HCT116 (cell line): ENCODE measurements at places on chromosomes 2 and 18. TPM values are rescaled to one million over a fixed set of nuclear protein-coding genes. Genes with fewer than 3 reads are reported as not detected.
A peak's percentile ranks its signal among the peaks of the same experiment; 100 is the strongest.

DNA sequence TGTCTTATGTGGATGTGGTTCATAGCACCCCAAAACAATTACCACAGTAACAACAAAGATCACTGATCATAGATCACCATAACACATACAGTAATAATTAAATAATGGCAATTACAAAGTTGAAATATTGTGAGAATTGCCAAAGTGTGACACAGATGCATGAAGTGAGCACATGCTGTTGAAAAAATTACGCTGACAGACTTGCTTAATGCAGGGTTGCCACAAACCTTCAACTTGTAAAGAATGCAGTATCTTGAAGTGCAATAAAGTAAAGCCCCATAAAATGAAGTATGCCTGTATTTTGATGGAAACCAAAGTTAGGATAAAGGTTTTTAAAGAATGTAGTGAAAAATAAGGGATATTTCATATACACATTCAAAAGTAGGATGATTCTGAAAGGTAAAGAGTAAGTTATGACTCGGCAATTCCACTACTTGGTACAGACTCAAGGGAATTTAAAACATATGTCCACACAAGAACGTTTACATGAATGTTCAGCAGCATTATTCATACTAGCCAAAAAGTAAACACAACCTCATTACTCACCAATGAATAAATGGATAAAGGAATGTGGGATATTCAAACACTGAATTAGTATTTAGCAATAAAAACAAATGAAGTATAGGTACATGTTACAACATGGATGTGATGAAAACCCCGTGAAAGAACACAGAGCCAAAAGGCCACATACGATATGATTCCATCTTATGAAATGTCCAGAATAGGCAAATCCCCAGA lies 61.6 kb downstream of the SCN9A start:
- H3K27ac ChIP-seq: no peak overlapping the region
- DNase-seq: no peak
- no peak overlapping the region for H3K4me3 ChIP-seq

GRCh38 chr2:27320958-27321543 lies 1.8 kb downstream of the MPV17 start:
- H3K27ac ChIP-seq: peak overlapping the region; percentile 90
- H3K36me3 ChIP-seq: 0 out of 2 replicates have a peak, but pooled peaks cover 1% of the 10 kb centered on the region
- H3K4me3 ChIP-seq: peak overlapping the region; percentile 85
- DNase-seq: peak; percentile 98
- H3K4me1 ChIP-seq: peaks cover 40% of the 10 kb centered on the region

GRCh38 chr2:228509021-228509420 lies 327.5 kb upstream of the SPHKAP start:
- H3K4me3 ChIP-seq: no peak overlapping the region
- H3K27me3 ChIP-seq: no peaks in the 10 kb centered on the region
- no peak for DNase-seq

- H3K36me3 ChIP-seq: no peaks in the 10 kb centered on the region
- no peak for DNase-seq
- no peak overlapping the region for H3K27ac ChIP-seq
- no peak overlapping the region for H3K4me3 ChIP-seq
- H3K27me3 ChIP-seq: no peaks in the 10 kb centered on the region
Measured at GRCh38 chr2:152537081-152537651, 180.1 kb downstream of the PRPF40A start.

GRCh38 chr2:116513991-116514390 lies 1300.5 kb upstream of the DDX18 start:
- no peak overlapping the region for H3K27ac ChIP-seq
- H3K36me3 ChIP-seq: no peaks in the 10 kb centered on the region
- no peaks in the 10 kb centered on the region for H3K27me3 ChIP-seq
- no peaks in the 10 kb centered on the region for H3K4me1 ChIP-seq
- no peak overlapping the region for H3K4me3 ChIP-seq

GRCh38 chr2:2095360-2096093 lies 235.5 kb downstream of the MYT1L start:
- DNase-seq: no peak
- H3K4me1 ChIP-seq: no peaks in the 10 kb centered on the region
- H3K27ac ChIP-seq: no peak overlapping the region
- H3K4me3 ChIP-seq: no peak overlapping the region

DNA sequence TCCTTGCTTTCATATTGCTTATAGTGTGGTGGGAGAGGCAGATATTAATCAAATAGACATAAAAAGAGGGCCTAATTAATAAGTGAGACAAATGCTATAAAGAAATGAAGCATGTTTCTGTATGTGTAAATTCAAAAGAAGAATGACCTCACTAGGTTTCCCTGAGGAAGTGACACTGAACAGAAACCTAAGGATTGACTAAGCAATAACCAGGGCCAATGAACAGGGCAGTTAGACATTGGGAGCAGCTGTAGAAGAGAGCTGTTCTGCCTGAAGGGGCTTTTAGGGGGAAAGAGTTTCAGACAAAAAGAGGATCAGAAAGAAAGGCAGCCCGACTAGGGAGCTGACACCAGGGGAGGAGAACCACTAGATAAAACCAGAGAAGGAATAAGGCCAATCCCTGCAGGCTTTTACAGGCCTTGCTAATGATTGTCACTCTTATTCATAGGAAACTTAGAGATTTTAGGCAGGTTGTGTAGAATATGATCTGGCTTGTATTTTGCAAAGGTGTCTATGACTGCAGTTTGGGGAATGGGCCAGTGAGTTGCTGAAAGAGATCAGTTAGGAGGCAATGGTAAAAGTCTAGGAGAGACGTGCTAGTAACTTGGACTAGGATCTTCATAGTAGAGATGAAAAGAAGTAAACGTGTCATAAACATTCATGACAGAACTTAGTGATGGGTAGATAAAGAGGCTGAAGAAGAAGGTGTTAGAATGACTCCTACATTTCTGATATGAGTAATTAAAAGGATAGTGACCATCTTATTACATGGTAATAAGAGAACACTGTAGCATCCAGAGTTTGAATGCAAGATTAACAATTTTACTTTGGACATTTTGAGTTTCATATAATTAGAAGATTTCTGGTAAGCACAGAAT lies 26.8 kb upstream of the NABP1 start:
- no peak overlapping the region for H3K4me3 ChIP-seq
- H3K36me3 ChIP-seq: no peaks in the 10 kb centered on the region
- no peak for DNase-seq
- H3K27me3 ChIP-seq: no peaks in the 10 kb centered on the region
- no peaks in the 10 kb centered on the region for H3K4me1 ChIP-seq

- H3K27ac ChIP-seq: no peak overlapping the region
- H3K4me3 ChIP-seq: no peak overlapping the region
- no peaks in the 10 kb centered on the region for H3K4me1 ChIP-seq
- no peaks in the 10 kb centered on the region for H3K36me3 ChIP-seq
- DNase-seq: no peak
Measured at GRCh38 chr2:173734797-173735196, 230.4 kb downstream of the SP3 start.

- no peaks in the 10 kb centered on the region for H3K27me3 ChIP-seq
- H3K27ac ChIP-seq: no peak overlapping the region
- no peaks in the 10 kb centered on the region for H3K36me3 ChIP-seq
- H3K4me1 ChIP-seq: no peaks in the 10 kb centered on the region; the same call in 1 of the 2 replicates
Measured at GRCh38 chr2:168787098-168787781, 15.2 kb upstream of the NOSTRIN start.

- no peaks in the 10 kb centered on the region for H3K27me3 ChIP-seq
- peaks cover 16% of the 10 kb centered on the region for H3K4me1 ChIP-seq
- no peaks in the 10 kb centered on the region for H3K36me3 ChIP-seq
- no peak overlapping the region for H3K4me3 ChIP-seq
Measured at GRCh38 chr2:120132691-120133090, 90.5 kb downstream of the TMEM185B start.

GRCh38 chr2:21412944-21413443 lies 289.2 kb downstream of the TDRD15 start:
- DNase-seq: no peak
- no peak overlapping the region for H3K4me3 ChIP-seq
- H3K36me3 ChIP-seq: no peaks in the 10 kb centered on the region
- H3K4me1 ChIP-seq: no peaks in the 10 kb centered on the region

GRCh38 chr2:7037340-7038333 lies 120.4 kb downstream of the RNF144A start:
- H3K27ac ChIP-seq: no peak overlapping the region
- no peaks in the 10 kb centered on the region for H3K36me3 ChIP-seq
- no peaks in the 10 kb centered on the region for H3K4me1 ChIP-seq
- DNase-seq: peak; percentile 10
- H3K4me3 ChIP-seq: no peak overlapping the region
- H3K27me3 ChIP-seq: no peaks in the 10 kb centered on the region

- peak overlapping the region; percentile 50 for H3K27ac ChIP-seq
- H3K36me3 ChIP-seq: no peaks in the 10 kb centered on the region
- no peak overlapping the region for H3K4me3 ChIP-seq
- H3K4me1 ChIP-seq: peaks cover 6% of the 10 kb centered on the region
Measured at GRCh38 chr2:26696351-26696816, 3.9 kb downstream of the KCNK3 start.

- peak; percentile 57 for DNase-seq
- peak within 1 kb of the TSS; percentile 18; the same call in 1 of the 2 replicates for H3K4me3 ChIP-seq
- peaks cover 8% of the 10 kb centered on the region; the same call in 1 of the 2 replicates for H3K27me3 ChIP-seq
Measured at GRCh38 chr2:108988796-108989713, at the start of gene EDAR. TSS of gene EDAR (minus strand) at chr2:108989220. CDS start at chr2:108931014, 58,206 bp downstream.

GRCh38 chr2:237540823-237541222 lies 25.6 kb upstream of the PRLH start:
- no peaks in the 10 kb centered on the region for H3K27me3 ChIP-seq
- H3K4me1 ChIP-seq: no peaks in the 10 kb centered on the region
- DNase-seq: no peak
- H3K27ac ChIP-seq: no peak overlapping the region; the same call in 1 of the 2 replicates
- H3K36me3 ChIP-seq: peaks cover 6% of the 10 kb centered on the region; the same call in 1 of the 2 replicates

- DNase-seq: no peak
- H3K4me3 ChIP-seq: no peak overlapping the region
- no peaks in the 10 kb centered on the region for H3K36me3 ChIP-seq
- H3K4me1 ChIP-seq: peaks cover 10% of the 10 kb centered on the region; the same call in 1 of the 2 replicates
- no peak overlapping the region for H3K27ac ChIP-seq
- H3K27me3 ChIP-seq: peaks cover 17% of the 10 kb centered on the region; the same call in 1 of the 2 replicates
Measured at GRCh38 chr2:73297151-73297559, 3.8 kb upstream of the EGR4 start.

DNA sequence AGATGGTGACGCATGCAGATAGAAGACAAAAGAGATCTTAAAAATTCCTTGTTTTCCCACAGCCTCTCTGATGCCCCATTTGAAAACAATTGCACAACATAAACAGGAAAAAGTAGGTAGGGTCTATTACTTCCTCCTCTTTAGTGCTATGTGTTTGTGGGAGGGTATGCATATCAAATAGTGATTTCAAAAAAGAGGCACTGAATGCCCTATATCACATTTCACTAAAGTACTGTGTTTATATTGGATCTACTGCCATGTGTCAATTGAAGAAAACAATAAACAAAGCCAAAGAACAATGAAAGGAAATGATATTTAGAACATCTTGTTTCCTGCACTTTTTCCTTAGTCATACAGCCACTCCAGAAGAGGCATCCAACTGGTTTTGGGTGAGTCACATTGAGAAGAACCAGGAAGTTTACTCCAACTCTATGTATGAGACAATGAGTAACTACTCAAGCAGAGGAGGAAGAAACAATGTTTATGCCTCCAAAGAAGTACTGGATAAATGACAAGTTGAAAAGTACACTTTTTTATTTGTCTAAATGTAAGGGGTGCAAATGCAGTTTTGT lies 583.6 kb downstream of the FBXO15 start:
- no peaks in the 10 kb centered on the region for H3K27me3 ChIP-seq
- H3K36me3 ChIP-seq: no peaks in the 10 kb centered on the region
- H3K4me3 ChIP-seq: no peak overlapping the region
- no peak overlapping the region for H3K27ac ChIP-seq

DNA sequence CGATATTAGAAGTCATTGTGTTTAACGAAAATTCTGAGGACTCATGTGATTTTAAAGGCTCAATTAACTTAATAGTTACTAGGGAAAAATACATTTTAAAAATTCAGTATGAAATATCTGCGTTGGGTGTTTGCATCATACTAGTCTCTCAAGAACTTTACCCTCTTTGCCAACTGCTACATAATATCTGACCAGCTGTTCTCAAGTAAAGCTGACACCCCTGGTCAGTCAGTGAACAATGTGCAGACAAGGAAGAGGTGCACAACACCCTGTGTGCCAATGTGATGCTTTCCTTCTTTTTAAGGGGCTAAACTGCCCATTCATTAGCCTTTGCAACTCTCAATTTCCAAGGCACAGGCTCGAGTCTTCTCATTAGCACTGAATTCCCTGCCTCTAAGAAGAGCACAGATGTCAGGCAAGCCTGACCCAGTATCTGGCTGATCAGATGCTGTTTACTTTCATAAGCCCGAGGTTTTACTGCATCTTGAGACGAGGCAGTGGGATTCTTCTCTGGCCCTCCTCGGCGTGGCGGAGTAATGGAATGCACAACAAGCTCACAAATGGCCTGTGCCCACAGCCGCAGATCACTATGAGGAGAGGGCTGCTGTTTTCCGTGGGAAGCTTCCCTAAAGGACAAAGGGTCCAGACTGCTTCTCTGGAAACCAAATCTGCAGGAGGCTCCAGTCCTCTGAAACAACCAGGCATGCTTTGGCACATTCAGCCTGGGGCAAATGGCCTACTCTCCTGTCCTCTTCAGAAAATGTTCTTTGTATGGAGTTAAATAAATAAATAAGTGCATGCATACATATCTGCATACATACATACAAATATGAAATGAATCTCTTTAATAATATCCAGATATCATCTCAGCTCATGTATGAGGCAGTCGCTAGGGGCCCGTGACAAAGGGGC lies 240.3 kb downstream of the ZNF521 start:
- H3K4me3 ChIP-seq: no peak overlapping the region
- DNase-seq: no peak
- H3K27me3 ChIP-seq: no peaks in the 10 kb centered on the region
- no peaks in the 10 kb centered on the region for H3K36me3 ChIP-seq
- no peaks in the 10 kb centered on the region for H3K4me1 ChIP-seq

- H3K36me3 ChIP-seq: no peaks in the 10 kb centered on the region
- DNase-seq: no peak
- peaks cover 17% of the 10 kb centered on the region; the same call in 1 of the 2 replicates for H3K4me1 ChIP-seq
- no peak overlapping the region for H3K27ac ChIP-seq
Measured at GRCh38 chr2:100603414-100603813, 40.6 kb downstream of the PDCL3 start.

DNA sequence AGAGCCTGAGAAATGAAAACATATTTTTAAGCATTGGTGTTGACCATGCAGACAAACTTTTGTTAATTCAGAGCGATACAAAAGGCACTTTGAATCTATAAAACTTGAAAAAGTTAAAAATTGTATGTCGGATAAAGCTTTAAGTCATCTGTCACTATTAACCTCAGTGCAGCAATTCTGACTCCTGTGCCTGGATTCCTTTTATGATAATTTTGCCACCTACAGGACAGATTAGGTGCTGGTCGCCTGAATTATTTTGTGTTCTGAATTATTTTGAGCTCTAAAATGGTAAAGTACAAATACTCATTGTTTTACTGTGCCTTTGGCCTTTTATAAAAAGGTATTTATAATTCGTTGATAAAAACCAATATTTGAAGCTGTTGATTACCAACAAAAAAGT lies 19.4 kb upstream of the RNF138 start:
- DNase-seq: no peak
- H3K27me3 ChIP-seq: no peaks in the 10 kb centered on the region
- H3K4me3 ChIP-seq: no peak overlapping the region
- H3K4me1 ChIP-seq: no peaks in the 10 kb centered on the region
- H3K27ac ChIP-seq: no peak overlapping the region
- H3K36me3 ChIP-seq: no peaks in the 10 kb centered on the region

The BBS5 gene
- 4.6 TPM for total RNA-seq

The EVX2 gene
- not detected for total RNA-seq

The CAPN14 gene
- not detected for total RNA-seq

The GALM gene
- 10.2 TPM for total RNA-seq

The OXER1 gene
- not detected for total RNA-seq

The C2orf68 gene
- total RNA-seq: 21.8 TPM

The TPRKB gene
- 42.5 TPM for total RNA-seq

The PKP4 gene
- 55.2 TPM for total RNA-seq

The PARD6G gene
- total RNA-seq: 12.8 TPM
